Fibroblast of skin of right biceps (primary cell): ENCODE measurements at places on chromosomes 6 and 20.

GRCh38 chr20:12414446-12415274 is 497.0 kb downstream of the BTBD3 start:
- DNase-seq: peak; percentile 5

DNA sequence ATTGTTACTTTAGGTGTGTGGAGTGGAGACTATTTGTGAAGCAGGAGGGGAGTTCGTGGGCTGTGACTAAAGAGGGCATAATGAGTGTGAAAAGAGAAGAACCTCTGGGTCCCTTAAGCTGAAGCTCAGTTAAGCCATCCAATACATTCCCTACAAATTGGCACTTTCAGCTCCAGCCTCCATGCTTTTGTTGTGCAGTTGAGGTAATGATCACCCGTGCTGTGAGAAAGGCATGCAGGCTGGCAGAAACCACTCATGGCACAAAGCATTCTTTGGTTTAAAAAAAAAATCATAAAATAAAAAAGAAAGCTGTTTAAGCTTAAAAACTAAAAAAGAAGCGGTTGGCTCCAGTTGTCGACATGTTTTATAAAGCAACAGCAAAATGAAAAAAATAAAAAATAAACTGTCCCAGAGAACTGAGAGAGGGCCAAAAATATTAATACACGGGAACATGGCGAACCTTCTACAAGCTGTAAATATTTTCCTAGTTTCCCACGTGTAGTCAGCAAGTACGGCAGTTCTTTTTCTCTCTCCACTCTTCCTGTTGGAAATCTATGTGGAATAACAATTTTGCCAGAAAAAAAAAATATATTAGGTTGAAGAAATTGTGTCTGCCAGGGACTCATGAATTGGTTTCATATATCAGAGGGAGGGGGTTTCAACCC is 82.2 kb downstream of the ANKRD60 start:
- no peak for DNase-seq

DNA sequence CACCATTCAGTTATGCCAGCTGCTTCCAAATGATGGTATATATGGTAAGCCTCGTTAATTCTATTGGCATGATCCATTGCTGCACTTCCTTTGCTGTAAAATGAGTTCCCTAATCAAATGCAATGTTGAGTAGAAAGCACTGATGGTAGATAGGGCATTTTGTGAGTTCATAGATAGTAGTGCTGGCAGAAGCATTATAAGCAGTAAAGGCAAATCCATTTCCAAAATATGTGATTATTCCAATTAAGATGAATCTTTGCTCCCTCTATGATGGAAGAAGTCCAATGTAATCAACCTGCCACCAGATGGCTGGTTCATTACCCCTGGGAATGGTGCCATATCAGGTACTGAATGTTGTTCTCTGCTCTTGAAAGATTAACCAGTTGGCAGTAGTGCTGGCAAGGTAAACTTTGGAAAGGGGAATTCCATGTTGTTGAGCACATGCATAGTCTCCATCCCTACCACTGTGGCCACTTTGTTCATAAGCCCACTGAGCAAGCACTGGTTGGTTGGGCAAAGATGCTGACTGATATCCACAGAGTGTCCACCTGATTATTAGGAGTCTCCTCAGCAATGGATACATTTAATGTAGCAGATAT is 5.6 kb upstream of the TBPL1 start:
- no peak for DNase-seq

GRCh38 chr6:112920994-112921393 is 573.9 kb downstream of the RFPL4B start:
- DNase-seq: no peak

GRCh38 chr20:62363920-62364851 is 2.9 kb downstream of the LAMA5 start:
- DNase-seq: no peak

DNA sequence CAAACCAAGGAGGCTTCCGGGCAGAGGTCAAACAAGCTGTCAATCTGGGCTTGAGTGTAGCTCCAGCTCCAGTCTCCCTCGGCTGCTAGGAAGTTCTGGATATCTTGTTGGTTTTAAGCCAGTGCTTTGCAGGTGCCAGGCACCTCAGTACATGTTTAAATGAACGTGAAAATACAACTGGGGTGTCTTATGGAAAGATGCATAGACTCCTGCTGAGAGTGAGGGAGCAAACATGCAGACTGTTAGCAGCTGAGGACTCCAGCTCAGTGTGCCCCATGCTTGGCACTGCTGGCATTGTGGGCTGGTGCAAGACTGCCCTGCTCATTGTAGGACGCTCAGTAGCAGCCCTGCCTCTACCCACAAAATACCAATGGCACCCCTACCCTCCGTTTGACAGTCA is 28.5 kb downstream of the ERMARD start:
- no peak for DNase-seq

DNA sequence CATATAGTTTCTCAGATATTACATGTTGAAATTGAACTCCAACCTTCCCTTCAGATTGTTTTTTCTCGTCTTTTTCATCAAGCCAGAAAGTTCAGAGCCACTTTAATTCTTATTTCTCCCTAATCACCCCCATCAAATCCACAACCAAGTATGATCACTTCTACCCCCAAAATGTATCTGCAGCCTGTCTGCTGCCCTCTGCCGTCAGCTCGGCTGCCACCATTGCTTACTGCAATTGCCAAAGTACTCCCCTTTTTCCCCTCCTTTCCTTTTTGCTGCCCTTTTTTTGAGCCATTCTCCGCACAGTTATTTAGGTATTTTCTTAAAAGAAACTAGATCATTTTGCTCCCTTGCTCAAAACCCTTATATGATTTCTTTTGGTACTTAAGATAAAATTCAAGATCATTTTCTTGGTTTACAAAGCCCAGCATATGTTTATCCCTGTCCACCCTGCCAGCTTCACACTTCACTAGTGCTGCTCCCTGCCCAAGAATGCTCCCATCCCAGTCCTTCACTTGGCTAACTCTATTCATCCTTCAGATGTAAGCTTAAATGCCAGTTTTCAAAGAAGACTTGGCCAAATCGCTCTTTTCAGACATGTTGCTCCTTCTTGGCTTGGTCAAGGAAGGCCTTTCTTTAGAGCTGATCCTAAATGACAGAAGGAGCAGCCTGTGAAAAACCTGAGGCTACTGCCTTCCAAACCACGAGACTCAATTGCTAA is 63.7 kb downstream of the SH3BGRL2 start:
- no peak for DNase-seq

DNA sequence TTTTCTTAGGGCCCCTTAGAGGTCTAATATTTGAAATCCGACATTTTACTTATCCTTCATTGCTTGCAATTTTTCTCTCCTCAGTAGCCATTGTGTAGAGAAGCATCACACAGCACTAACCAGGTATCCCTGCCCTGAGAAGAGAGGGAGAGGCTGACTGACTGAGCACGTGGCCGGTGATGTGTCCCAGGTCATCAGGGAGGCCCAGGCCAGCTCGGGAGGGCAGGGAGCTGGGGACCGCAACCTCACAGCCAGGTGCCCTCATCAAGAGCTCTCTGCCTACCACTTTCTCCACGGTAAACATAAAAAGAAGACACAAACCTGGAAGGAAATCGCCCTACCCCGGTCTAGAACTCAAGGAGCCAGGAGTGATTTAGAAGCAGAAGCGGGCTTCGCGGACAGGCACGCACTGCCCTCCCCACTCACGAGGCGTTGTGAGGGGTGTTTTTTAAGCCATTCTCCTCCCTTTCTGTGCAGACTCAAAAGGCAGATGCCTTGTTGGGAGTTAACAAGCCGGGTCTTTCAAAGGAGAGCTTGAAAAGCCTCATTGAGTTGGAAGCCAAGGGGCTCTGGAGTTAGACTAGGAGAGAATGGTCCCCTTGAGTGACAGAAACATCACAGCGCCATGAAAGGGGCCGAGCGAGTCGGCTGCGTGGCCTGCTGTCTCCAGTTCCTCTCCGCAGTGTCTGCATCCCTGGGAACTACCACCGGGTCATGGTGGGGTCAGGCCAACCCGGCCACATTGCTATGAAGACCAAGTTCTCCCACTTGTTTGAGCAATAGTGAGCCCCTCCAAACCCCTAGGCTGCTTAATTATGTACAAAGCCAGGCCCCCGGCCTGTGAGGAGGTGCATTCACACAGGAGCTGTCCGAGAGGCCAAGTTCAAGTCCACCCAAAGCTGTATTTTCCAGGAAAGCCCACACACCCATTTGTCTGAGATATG is 285.4 kb downstream of the CDH4 start:
- DNase-seq: no peak

- no peak for DNase-seq
Measured at GRCh38 chr20:23125159-23125558, 39.0 kb upstream of the CD93 start.

GRCh38 chr6:15426395-15426794 is 180.5 kb downstream of the JARID2 start:
- DNase-seq: no peak

DNA sequence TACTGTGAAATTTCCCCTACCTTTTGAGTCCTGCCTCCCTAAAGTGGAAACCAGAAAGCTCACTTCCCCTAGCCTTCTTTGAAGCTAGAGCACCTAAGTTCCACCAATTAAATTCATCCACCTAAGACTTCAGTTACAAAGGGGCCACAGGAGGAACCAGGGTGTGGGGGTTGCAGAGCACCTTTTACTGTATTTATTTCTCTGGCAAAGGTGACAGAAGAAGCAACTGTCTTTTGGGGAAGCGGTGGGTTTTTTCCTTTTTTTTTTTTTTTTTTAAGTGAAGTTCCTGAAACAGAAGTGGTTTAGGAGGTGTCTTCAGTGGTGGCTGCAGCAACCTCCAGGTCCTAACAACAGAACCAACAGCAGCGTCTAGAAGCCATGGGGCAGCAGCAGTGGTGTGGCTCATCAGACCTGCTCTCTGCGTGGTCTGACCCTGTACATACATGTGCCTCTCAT is 13.1 kb downstream of the PSMB9 start:
- DNase-seq: no peak

GRCh38 chr6:137772541-137773250 is 94.4 kb upstream of the TNFAIP3 start:
- no peak for DNase-seq

DNA sequence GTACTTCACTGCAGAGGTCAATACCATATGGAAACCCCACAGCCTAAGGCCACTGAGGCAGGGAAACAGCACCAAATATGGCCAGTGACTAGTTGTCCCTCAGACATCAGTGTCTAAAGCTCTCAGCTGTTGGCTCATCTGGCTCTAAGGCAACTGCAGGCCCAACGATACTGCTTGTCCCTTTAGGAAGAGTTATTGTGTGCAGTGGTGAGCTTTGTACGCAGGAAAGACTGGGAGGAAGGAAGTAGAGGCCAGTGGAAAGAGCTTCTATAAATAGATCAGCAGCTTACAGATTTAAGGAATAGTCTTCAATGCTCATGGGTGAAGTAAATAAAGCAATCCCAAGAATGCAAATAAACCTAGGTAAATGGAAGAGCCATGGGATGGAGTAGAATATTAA is 29.3 kb downstream of the DNAAF9 start:
- DNase-seq: no peak

DNA sequence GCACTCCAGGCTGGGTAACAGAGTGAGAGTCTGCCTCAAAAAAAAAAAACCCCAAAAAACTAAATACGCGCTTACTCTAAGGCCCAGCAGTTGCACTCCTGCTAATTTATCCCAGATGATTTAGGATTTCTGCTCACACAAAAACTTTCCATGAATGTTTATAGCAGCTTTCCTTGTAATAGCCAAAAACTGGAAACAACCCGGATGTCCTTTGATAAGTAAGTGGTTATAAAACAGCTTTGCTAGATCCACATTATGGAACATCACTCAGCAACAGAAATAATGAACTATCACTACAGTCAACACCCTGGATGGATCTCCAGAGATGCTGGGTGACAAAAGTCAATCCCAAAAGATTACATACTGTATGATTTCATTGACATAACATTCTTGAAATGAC is 220.4 kb upstream of the JARID2 start:
- DNase-seq: peak; percentile 6

DNA sequence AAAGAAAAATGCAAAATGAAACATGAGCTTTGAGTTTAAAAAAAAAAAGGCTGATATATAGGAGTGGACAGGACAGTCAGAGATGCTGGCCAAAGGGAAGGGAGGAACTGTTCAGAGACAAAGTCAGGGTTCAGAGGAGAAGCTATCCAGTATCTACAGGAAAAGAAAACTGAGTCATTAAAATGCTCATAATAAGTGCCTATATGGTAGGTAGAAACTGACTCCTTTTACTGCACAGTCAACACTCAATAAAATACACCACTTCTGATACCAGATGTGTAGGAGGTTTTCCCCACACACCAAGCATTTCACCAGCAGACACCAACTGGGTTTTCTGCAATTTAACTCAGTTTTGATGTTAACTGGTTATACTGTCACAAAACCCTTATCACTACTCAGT is 32.9 kb downstream of the FRK start:
- no peak for DNase-seq

- DNase-seq: peak; percentile 33
Measured at GRCh38 chr6:134299236-134299635, 18.7 kb downstream of the SGK1 start.

DNA sequence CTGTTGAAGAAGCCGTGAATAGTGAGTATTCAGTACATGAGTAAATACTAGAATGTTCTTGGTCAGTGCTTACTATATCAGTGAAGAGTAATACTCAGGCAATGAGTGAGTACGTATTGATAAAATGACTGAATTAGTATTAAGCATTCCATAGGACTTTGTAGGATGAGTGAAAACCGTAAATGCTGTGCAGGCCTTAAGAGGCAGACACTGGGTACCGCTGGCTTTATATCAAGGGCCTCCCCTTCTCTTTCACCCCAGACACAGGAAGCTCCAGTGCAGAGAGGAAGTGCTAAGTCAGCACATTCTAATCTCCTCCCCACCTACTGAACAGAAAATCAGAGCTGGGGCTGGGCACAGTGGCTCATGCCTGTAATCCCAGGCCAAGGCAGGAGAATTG is 24.2 kb downstream of the POFUT1 start:
- peak; percentile 53 for DNase-seq

DNA sequence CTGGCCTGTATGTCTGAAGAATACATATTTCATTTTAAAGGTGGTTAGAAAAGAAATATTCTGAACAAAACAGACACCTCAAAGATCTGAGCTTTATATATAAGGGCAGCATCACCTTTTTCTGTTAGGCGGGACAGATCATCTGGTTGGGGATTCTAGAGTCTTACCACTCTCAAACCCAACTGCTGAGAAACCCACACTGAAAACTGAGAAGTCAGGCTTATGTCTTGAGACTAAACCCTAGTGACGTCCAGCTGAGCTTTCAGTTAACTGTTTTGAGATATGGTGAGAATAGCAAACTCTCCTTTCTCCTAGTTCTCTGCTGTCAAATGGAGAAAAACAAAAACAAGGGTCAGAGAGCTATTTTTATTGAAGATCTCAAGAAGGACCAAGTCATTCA is 63.7 kb upstream of the CCN6 start:
- DNase-seq: no peak

- no peak for DNase-seq
Measured at GRCh38 chr6:111784433-111784832, 88.8 kb downstream of the FYN start.

- DNase-seq: peak; percentile 75
Measured at GRCh38 chr6:149830731-149831307, 33.3 kb downstream of the LRP11 start.

GRCh38 chr6:111176038-111176759 is 88.9 kb downstream of the SLC16A10 start:
- DNase-seq: no peak

DNA sequence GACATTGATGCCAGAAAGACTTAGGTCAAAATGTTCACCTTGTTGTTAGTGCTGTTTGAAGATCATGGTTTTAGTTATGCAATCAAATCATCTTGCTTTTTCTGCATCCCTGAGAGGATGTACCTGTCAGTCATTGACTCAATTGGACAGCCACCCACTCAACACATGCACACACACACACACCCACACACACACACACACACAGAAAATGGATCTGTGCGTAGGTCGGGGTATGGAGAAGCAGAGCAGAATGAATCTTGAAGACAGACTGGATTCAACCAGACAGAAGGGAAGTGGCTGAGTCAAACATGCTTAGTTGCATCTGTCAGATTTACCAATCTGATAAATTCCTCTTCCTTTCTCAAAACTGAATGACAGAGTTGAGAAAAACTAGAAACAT is 19.1 kb upstream of the ZSCAN23 start:
- no peak for DNase-seq
